Stimulated activated CD8-positive, alpha-beta memory T cell treated with anti-CD3 and anti-CD28 coated beads, Interleukin-4, amount 100 ng/mL, for 48 hours (primary cell): ENCODE measurements at places on chromosomes 1 and 21.

DNA sequence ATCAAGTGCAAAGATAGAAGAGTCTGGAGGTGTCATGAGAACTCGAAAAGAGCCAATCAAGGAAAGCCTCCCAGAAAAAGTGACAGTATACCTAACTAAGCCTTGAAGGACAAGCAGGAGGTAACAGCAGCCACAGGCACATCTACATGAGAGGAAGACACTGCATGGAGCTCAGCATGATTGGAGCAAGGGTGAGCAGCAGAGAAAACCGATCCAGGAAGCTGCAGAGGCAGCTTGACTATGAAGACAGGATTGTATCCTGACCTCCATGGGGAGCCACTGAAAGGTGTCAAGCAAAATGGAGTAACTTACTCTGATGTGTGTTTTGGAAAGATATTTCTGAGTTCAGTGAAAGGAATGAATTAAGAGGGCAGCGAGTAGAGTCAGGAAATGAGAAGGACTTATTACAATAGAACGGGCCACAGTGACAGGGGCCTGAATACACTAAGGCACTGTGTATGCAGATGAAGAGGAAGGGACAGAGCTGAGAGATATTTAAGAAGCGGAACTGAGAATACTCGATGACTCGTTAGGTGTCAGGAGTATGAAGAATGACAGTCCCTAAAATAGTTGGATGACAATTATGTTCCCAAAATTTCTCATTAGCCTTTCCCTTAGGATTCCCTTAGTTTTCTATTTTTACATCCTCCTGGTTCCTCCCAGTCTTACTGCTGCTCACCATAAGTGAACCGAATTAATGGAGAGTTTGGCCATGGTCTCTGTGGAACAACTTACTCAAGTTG, 139.3 kb upstream of the NFIA start:
- DNase-seq, result no peak

DNA sequence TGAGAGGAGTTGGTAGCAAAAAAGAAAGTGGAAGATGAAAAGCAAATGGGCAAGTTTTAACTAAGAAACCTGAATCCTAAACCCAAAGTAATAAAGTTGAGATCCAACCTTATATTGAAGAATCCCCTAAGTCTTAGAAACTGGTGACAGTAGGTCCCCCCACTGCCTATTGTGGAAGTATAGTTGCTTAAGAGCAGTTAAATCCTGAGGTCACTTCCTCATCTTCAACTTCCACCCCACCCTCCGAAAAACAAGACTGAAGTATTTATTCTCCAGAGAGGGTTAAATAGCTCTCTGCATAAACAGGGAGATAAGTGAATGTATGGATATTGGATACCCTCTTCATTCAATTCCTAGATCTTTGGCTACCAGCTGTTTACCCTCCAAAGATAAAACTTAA, 3.3 kb upstream of the DSTYK start:
- DNase-seq, result no peak

DNA sequence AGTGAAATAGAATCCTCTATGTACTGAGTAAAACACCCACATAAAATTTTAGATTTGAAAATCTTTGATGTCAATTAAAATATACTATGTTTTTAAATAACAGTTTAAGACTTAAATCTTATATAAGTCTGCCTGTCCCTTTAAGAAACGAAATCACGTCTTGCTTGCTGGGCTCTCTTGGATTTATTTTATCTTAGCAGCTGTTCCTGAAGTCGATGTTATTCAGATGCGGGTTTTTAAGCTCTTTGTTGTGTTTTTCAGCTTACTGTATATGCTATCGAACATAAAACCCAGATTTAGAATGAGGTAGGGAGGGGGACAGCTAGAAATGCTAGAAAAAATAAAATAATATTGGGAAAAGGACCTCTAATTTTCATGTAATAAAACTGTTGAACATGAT, 11.1 kb upstream of the SSX2IP start:
- DNase-seq, result no peak

GRCh38 chr1:55287723-55288122, 72.6 kb upstream of the USP24 start:
- DNase-seq, result no peak

- DNase-seq, result no peak
Measured at GRCh38 chr1:227779021-227779441, 36.4 kb upstream of the PRSS38 start.

DNA sequence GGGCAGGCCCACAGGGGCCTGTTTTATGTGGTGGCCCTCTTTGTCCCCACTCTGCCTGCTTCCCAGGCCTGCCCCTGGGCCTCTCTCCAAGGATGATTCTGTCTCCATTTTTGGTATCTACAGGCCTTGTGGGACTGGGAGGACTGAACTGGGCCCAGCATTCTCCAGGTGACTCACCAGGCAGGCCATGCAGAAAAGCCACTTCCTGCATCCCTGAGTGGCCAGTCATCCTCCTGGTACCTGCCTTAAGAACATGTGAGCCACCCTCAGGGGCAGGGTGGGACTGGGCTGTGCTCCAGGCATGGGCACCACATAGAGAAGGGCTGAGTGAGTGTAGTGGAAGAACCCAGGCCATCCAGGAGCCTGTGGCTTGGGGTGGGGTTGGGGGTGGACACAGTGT, 20.0 kb upstream of the BCAR3 start:
- no peak for DNase-seq
